ENCODE measurements at places on chromosomes 1 and 21. TPM values are rescaled to one million over a fixed set of nuclear protein-coding genes. Genes with fewer than 3 reads are reported as not detected.
A peak's percentile ranks its signal among the peaks of the same experiment; 100 is the strongest.

GRCh38 chr21:38643404-38644023, 145.2 kb upstream of the ERG start:
- no peak for DNase-seq
- no peak overlapping the region for H3K4me3 ChIP-seq
- peaks cover 8% of the 10 kb centered on the region for H3K4me1 ChIP-seq
- H3K27me3 ChIP-seq: no peaks in the 10 kb centered on the region

GRCh38 chr1:46612937-46613660, 3.5 kb downstream of the MOB3C start:
- peak overlapping the region; percentile 34 for H3K4me3 ChIP-seq
- peak overlapping the region; percentile 58 for H3K27ac ChIP-seq
- H3K4me1 ChIP-seq: peaks cover 62% of the 10 kb centered on the region
- H3K27me3 ChIP-seq: no peaks in the 10 kb centered on the region
- no peak for DNase-seq
- H3K36me3 ChIP-seq: peaks cover 49% of the 10 kb centered on the region

- H3K4me1 ChIP-seq: peaks cover 69% of the 10 kb centered on the region
- H3K4me3 ChIP-seq: peak overlapping the region; percentile 43
- H3K27me3 ChIP-seq: no peaks in the 10 kb centered on the region
- DNase-seq: peak; percentile 95
- peak overlapping the region; percentile 87 for H3K27ac ChIP-seq
- peaks cover 20% of the 10 kb centered on the region for H3K36me3 ChIP-seq
Observed at GRCh38 chr1:26541816-26542711, 12.5 kb downstream of the RPS6KA1 start.

DNA sequence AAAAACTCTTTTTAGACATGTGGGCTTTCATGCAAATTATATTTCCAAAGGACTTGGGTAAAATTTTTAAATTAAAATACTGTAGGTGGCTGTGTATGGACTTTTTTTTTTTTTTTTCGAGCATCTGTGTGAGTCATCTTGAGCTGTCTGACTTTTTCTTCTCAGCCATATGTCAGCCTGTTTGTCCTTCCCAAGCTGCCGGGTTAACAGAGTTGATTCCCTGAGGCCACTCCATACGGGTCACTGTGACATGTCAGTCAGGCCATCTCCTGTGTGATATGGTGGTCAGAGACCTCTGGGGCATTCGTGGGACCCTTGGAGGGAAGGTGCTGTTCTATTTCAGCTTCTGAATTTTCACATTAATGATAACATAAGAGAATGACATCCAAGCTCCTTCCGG, 148.3 kb downstream of the KCNJ6 start:
- DNase-seq: no peak
- H3K27me3 ChIP-seq: no peaks in the 10 kb centered on the region
- H3K4me1 ChIP-seq: no peaks in the 10 kb centered on the region
- H3K36me3 ChIP-seq: no peaks in the 10 kb centered on the region

The KLHDC9 gene
- total RNA-seq: 7.2 TPM

- H3K27me3 ChIP-seq: peaks cover under 1% of the 10 kb centered on the region
- H3K4me1 ChIP-seq: no peaks in the 10 kb centered on the region
- H3K36me3 ChIP-seq: no peaks in the 10 kb centered on the region
- no peak overlapping the region for H3K4me3 ChIP-seq
Observed at GRCh38 chr1:244068567-244068966, 17.5 kb downstream of the ZBTB18 start.

The KIF26B gene
- 1.2 TPM for total RNA-seq

The SAMD11 gene
- 2.2 TPM for total RNA-seq

DNA sequence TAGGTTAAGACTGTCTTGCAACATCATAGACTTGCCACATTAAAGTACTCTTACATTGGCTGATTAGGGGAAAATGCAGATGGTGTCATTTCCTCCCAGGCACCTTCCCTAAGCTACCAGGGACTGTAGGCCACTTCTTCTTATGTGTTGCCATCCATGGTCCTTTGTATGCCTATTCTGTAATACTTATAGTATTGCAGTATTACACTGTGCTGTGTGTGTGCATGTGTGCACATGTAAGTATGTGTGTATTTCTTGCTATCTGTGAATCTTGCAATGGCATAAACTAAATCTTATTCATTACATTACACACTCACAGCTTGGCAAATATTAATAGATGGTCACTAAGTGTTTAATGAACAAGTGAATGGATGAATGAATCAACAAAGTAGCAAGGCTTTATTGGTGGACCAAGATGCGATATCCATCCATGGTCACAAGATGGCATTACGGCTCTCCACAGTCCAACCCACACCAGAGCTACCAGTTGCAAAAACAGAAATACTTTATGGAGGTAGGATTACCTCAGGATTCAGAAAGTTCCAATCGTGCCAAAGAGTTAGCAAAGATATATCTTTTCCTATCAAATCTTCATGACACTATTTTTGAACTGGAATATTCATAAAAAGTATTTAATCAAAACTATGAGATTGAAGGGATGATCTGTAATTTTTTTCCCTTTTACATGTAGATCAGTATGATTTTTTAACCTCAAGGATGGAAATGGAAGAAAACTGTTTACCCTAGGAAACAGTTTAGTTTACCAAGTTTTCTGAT, 160.2 kb downstream of the DENND1B start:
- H3K27me3 ChIP-seq: no peaks in the 10 kb centered on the region
- H3K27ac ChIP-seq: no peak overlapping the region
- DNase-seq: no peak
- H3K36me3 ChIP-seq: peaks cover 6% of the 10 kb centered on the region

DNA sequence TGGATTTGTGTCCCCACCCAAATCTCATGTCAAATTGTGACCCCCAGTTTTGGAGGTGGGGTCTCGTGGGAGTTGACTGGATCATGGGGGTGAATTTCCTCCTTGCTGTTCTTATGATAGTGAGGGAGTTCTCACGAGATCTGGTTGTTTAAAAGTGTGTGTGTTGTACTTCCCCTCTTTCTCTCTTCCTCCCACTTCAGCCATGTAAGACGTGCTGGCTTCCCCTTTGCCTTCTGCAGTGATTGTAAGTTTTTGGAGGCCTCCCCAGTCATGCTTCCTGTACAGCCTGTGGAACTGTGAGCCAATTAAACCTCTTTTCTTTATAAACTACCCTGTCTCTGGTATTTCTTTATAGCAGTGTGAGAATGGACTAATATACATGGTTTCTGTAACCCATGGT, 64.6 kb downstream of the RHOU start:
- no peak overlapping the region for H3K27ac ChIP-seq
- no peaks in the 10 kb centered on the region for H3K27me3 ChIP-seq
- H3K4me3 ChIP-seq: no peak overlapping the region
- H3K4me1 ChIP-seq: peaks cover 29% of the 10 kb centered on the region
- no peak for DNase-seq

- H3K36me3 ChIP-seq: no peaks in the 10 kb centered on the region
- H3K4me3 ChIP-seq: no peak overlapping the region
- DNase-seq: no peak
- no peak overlapping the region for H3K27ac ChIP-seq
Observed at GRCh38 chr1:209870151-209870831, 42.5 kb downstream of the UTP25 start.

DNA sequence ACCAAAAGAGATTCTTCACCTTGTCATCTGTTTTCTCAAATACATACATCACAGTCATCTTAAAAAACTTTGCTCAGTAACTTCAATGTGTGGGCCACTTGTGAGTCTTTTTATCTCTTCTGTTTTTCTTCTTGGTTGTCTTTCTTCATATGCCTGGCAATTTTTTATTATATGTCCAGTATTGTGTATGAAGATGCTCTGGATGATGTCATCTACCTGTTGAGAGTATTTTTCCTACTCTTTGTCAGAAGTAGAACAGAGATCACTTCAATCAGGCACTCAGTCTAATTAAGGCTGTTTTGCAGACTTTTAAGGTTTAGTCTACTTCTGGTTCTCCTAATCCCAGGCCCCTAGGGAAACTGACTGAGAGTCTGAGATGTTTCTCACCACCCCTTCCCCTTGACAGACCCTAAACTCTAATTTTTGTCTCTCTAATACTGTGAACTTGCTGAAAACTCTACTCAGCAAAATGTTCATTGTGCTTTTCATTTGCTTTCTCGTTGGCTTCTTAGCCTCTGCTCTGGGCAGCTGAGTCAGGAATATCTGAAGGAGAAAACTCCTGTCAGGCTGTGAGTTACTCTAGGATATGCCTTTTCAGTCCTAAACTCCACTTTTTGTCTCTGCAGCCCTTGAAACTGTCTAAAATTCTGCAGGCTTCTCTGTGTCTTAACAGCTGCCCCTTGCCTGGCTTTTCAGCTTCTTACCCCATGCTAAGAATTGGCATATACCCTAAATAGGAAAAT, 33.0 kb upstream of the DNAJC6 start:
- H3K27ac ChIP-seq: no peak overlapping the region
- DNase-seq: no peak
- H3K36me3 ChIP-seq: no peaks in the 10 kb centered on the region
- no peaks in the 10 kb centered on the region for H3K4me1 ChIP-seq

The CD84 gene
- total RNA-seq: 24.1 TPM

DNA sequence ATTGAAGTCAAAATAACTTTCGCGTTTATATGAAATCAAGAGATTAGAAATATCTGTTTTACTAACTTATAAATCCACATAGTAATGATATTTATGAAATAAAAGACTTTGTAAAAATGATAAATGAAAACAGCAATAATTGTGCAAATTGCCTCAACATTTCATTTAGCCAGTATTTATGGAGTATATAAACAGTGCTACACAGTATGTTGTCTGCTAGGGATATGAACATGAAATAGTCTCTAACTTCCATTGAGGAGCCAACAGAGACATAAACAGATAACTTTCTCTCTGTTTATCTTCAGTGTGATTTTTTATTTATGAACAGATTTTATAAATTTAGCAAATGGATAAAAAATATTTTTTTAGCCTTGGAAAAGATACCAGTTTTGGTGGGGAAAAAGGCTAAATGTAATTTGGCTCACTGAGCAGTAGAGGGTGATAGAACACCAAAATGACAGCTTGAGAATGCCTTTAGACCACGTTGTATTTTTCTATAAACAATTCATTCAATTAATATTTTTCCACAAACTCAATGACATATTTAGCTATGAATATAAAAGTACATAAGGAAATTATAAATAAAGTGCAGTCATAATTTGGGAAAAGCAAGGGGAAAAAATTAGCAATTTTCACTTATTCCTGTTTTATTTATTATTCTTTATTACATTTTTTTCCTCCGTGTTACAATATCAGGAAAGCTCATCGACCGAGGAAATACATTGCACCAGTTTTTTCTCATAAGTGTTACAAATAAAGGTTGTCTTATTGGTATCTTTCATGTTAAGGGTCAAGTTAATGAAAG, 47.5 kb upstream of the EEIG2 start:
- no peak overlapping the region for H3K4me3 ChIP-seq
- no peaks in the 10 kb centered on the region for H3K36me3 ChIP-seq
- H3K27me3 ChIP-seq: no peaks in the 10 kb centered on the region
- H3K4me1 ChIP-seq: no peaks in the 10 kb centered on the region
- no peak overlapping the region for H3K27ac ChIP-seq

DNA sequence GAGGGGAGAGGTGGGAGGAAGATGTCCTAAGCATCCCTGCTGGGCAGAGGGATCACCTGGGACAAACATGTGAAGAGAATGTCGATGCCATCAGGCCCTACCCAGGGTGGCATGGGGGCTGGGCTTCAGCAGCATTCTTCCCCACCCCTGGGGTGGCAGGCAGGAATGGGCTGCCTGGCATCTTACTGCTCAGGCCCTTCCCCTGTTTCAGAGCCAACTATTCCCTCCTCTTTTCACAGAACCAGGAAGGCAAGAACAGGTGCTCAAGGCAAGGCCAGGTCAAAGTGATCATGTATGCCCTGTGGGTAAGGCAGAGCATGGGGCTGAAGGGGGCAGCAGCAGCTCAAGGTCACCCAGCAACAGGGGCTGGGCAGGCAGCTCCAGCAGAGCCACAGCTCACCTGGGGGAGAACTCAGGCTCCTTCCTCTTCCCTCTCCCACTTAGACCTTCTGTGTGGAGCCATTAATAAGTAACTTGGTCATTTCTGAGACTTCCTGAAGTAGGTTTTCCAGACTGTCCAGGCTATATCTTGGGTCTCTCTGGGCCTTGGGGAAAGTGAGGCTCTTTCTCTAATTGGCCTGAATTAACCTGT, 56.4 kb downstream of the ELK4 start:
- H3K36me3 ChIP-seq: no peaks in the 10 kb centered on the region
- peaks cover under 1% of the 10 kb centered on the region for H3K27me3 ChIP-seq
- DNase-seq: no peak
- H3K27ac ChIP-seq: peak overlapping the region; percentile 11
- no peak overlapping the region for H3K4me3 ChIP-seq
- no peaks in the 10 kb centered on the region for H3K4me1 ChIP-seq

GRCh38 chr1:179302070-179302469, 8.5 kb downstream of the SOAT1 start:
- DNase-seq: no peak
- no peaks in the 10 kb centered on the region for H3K27me3 ChIP-seq
- no peak overlapping the region for H3K4me3 ChIP-seq
- peaks cover 41% of the 10 kb centered on the region for H3K36me3 ChIP-seq
- H3K27ac ChIP-seq: no peak overlapping the region
- H3K4me1 ChIP-seq: peaks cover 18% of the 10 kb centered on the region

The WNT3A gene
- 6.0 TPM for total RNA-seq

The PCNT gene
- 36.5 TPM for total RNA-seq

The CFHR1 gene
- total RNA-seq: 0.74 TPM

The CNIH3 gene
- 2.1 TPM for total RNA-seq

DNA sequence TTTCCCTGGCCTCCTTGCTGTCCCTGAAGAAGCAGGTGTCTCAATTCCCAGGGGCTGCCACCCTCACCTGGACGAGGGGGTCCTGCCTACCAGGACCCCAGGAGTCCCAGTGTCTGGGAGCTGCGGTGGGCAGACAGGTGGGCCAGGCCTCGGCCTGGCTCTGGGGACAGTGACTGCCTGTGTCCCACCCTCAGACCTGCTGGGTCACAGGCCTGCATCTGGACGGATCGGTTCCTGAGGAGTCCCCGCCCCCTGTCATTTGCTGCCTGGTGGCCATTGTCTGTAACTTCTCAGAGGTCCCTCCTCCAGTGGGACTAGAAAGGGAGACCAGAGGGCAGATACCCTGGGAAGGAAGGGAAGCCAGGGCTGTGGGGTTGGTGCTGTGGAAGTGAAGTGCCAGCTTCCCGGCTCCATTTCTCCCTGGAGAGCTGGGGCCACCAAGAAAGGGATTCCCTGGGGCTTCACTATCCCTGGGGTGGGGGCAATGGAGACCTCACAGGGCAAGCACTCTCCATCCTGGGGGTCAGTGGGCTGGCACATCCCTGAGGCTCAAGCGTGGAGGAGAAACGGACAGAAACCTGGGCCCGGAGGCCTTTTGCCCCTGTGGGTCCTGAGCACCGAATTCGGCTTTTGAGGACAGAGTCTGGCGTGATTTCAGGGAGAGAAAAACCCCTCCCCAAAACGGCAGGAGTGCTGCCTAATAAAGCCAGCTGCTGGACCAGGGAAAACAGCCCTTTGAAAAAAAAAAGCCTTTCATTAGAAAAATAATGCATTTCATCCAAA, 157.3 kb downstream of the PEX14 start:
- H3K4me3 ChIP-seq: no peak overlapping the region
- H3K36me3 ChIP-seq: peaks cover 10% of the 10 kb centered on the region
- peaks cover 24% of the 10 kb centered on the region for H3K4me1 ChIP-seq
- H3K27ac ChIP-seq: no peak overlapping the region

- H3K36me3 ChIP-seq: no peaks in the 10 kb centered on the region
- H3K27ac ChIP-seq: no peak overlapping the region
- no peaks in the 10 kb centered on the region for H3K4me1 ChIP-seq
- peaks cover 3% of the 10 kb centered on the region for H3K27me3 ChIP-seq
Observed at GRCh38 chr1:167173516-167174184, 47.0 kb upstream of the POU2F1 start.

- no peaks in the 10 kb centered on the region for H3K27me3 ChIP-seq
- no peak overlapping the region for H3K4me3 ChIP-seq
- no peak for DNase-seq
- no peaks in the 10 kb centered on the region for H3K36me3 ChIP-seq
Observed at GRCh38 chr1:160149716-160150115, 1.7 kb upstream of the ATP1A4 start.

GRCh38 chr1:92961896-92962752, 862 bp upstream of the DIPK1A start:
- H3K27me3 ChIP-seq: no peaks in the 10 kb centered on the region
- H3K4me3 ChIP-seq: peak overlapping the region; percentile 68
- peaks cover 17% of the 10 kb centered on the region for H3K4me1 ChIP-seq
- no peak for DNase-seq
- H3K27ac ChIP-seq: peak overlapping the region; percentile 95

The KAZN gene
- total RNA-seq: 21.2 TPM
